ENCODE measurements at places on chromosomes 2 and 18. TPM values are rescaled to one million over a fixed set of nuclear protein-coding genes. Genes with fewer than 3 reads are reported as not detected.
A peak's percentile ranks its signal among the peaks of the same experiment; 100 is the strongest.

Gene RIOK3
- total RNA-seq: 63.4 TPM

Gene LRATD1
- not detected for total RNA-seq

Gene ZBTB14
- total RNA-seq: 22.5 TPM

Gene PDE11A
- not detected for total RNA-seq

Gene NPPC
- not detected for total RNA-seq

Gene MAP3K20
- total RNA-seq: 11.4 TPM

Gene GDF7
- not detected for total RNA-seq

Gene TMEM178A
- total RNA-seq: not detected

DNA sequence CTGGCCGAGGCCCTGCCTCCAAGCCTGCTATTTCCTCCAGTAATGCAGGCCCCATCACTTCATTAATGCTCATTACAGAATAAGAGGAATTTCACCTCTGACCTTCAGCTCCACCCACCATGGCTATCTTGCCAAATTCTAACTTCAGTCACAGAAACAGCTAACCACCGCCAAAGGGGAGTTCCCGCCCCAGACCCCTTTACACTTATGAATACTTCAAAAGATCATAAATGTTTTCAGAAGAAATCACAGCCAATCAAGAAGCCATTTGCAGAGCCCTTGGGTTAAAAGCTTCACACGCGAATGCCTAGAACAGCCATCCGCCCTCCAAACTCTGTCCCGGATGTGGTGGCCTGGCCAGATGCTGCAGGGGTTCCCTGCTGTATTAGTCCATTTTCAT lies 73.8 kb upstream of the TWIST2 start:
- no peaks in the 10 kb centered on the region for H3K36me3 ChIP-seq
- H3K27me3 ChIP-seq: peaks cover 11% of the 10 kb centered on the region
- no peak overlapping the region for H3K4me3 ChIP-seq
- no peaks in the 10 kb centered on the region for H3K4me1 ChIP-seq

DNA sequence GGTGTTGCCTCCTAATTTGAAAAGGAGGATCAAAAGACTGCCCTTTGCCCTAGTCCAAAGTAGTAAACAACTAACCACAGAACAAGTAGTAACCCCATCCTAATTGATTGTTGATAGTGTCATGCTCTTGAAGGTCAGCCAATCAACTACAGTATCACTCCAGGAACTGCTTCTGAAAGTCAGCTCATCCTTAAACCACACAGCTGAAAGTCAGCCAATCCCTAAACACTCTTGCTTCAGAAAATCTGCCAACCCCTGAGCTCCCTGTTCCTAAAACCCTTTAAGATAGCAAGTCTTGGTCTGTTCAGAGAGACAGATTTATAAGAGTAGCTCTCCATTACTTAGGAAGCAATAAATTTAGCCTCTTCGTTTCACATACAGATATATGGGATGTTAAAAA lies 51.6 kb upstream of the CPO start:
- no peak overlapping the region for H3K27ac ChIP-seq
- H3K27me3 ChIP-seq: no peaks in the 10 kb centered on the region
- H3K36me3 ChIP-seq: no peaks in the 10 kb centered on the region
- no peaks in the 10 kb centered on the region for H3K4me1 ChIP-seq
- no peak overlapping the region for H3K4me3 ChIP-seq

GRCh38 chr2:46717344-46718121 lies 198.1 kb downstream of the MCFD2 start:
- H3K4me3 ChIP-seq: no peak overlapping the region
- no peaks in the 10 kb centered on the region for H3K27me3 ChIP-seq
- H3K36me3 ChIP-seq: peaks cover 33% of the 10 kb centered on the region
- H3K4me1 ChIP-seq: peaks cover 9% of the 10 kb centered on the region
- no peak for DNase-seq

- peaks cover 12% of the 10 kb centered on the region for H3K4me1 ChIP-seq
- H3K4me3 ChIP-seq: no peak overlapping the region
- peaks cover 2% of the 10 kb centered on the region for H3K27me3 ChIP-seq
- no peak for DNase-seq
- H3K27ac ChIP-seq: no peak overlapping the region
Observed at GRCh38 chr2:989781-990467, 39.3 kb downstream of the SNTG2 start.

DNA sequence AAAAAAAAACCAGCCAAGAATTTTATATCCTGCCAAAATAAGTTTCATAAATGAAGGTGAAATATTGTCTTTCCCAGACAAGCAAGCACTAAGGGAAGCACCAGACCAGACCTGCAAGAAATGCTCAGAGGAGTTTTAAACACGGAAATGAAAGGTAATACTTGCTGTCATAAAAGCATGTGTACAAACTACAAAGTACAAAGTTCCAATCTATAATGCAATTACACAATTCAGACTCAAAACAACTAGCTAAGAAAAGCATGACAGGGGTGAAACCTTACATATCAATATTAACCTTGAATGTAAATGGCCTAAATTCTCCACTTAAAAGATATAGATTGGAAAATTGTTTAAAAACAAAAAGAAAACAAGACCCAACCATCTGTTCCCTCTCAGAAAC lies 45.0 kb upstream of the ASXL3 start:
- DNase-seq: no peak
- no peaks in the 10 kb centered on the region for H3K27me3 ChIP-seq
- H3K36me3 ChIP-seq: no peaks in the 10 kb centered on the region
- no peak overlapping the region for H3K4me3 ChIP-seq

GRCh38 chr2:154142480-154142879 lies 270.8 kb downstream of the GALNT13 start:
- no peaks in the 10 kb centered on the region for H3K36me3 ChIP-seq
- no peak overlapping the region for H3K4me3 ChIP-seq
- no peaks in the 10 kb centered on the region for H3K4me1 ChIP-seq
- no peaks in the 10 kb centered on the region for H3K27me3 ChIP-seq
- no peak for DNase-seq
- no peak overlapping the region for H3K27ac ChIP-seq

DNA sequence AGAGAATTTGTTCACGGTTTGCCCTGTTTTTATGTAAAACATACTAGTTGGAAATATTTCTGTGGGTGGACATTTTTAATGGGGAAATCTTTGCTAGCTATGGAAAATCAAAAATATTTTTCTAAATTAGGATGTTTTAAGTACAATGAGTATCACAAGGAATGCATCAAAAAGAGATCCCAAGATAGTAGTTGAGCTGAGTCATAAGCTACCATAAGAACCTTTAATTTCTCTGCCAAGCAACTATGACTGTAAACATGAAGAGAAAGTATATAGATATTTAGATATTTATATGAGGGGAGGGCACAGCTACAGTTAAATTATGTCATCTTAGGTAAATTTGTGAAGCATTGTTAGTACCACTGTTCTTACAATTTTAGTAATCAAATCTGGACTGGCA lies 646.2 kb downstream of the XIRP2 start:
- H3K36me3 ChIP-seq: no peaks in the 10 kb centered on the region
- H3K4me3 ChIP-seq: no peak overlapping the region
- no peaks in the 10 kb centered on the region for H3K27me3 ChIP-seq
- H3K4me1 ChIP-seq: no peaks in the 10 kb centered on the region
- DNase-seq: no peak

DNA sequence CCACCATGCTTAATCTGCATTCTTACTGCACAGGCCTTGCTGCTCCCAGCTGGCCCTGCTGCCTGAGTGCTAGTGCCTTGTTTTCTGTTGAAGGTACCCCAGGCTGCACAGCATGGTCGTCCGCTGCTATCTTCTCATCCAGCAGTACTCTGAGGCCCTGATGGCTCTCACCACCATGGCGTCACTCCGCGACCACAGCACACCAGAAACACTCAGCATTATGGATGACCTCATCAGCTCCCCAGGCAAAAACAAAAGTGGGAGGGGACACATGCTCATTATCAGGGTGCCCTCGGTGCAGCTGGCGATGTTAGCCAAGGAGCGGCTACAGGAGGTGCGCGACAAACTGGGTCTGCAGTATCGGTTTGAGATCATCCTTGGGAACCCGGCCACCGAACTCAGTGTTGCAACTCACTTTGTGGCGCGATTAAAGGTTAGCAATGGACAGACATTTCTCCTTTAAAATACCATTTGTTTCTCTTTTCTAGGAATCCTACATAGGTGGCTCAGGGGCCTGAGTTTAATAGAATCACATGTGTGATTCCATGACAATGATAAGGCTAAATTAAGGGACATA lies 110.5 kb downstream of the ESCO1 start:
- no peaks in the 10 kb centered on the region for H3K36me3 ChIP-seq
- H3K27me3 ChIP-seq: peaks cover 10% of the 10 kb centered on the region
- H3K4me1 ChIP-seq: peaks cover 5% of the 10 kb centered on the region
- no peak overlapping the region for H3K27ac ChIP-seq
- no peak overlapping the region for H3K4me3 ChIP-seq

DNA sequence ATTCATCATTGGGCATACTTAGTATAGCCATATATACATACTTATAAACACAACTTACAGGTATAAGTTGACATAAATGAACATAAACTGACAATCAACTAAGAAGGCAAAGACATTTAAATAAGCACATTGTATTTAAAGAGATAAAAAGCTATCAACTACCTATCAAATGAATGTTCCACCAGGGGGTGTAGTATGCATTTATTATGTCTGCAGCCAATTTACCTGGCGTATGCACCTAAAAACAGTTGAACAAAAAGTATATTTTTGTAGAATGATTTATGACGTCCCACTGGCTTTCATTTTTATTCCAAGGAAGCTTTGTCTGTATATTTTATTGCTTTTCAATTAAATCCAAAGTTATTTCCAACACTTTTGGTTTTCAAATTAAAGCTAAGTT lies 323.5 kb downstream of the AFF3 start:
- no peak overlapping the region for H3K27ac ChIP-seq
- no peaks in the 10 kb centered on the region for H3K4me1 ChIP-seq
- no peak for DNase-seq
- no peak overlapping the region for H3K4me3 ChIP-seq

DNA sequence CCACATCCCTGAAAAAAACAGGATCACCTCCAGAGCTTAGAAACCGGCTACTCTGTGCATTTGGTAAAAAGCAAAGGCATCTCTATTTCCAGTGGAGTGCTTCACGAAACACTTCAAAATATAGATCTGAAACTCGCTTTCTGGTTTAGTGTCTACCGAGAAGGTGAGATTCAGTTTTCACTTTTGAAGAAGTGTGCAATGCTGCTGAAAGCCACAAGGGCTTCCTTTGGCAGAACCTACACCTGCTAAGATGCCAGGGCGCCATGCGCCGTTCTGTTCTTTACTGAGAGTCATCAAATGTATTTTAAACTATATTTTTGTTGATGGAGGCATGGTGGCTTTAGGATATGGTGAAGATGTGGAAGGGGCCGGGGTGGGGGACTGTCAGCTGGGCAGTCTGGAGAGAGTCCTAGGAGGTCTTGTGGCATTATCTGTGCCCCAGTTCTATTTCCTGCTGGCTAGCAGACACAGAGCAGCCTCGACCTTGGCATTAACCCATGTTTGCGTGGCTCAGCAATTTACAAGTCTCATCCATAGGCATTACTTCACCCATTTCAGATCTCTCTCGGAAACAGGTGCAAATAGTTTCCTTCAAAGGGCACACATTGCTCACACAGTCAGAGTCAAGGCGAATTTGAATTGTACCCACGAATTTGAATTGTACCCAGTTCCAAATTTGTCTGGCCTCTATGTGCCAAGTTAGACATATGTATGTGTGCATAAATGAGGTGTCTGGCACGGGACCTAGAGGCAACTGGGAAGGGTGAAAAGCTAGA lies 46.7 kb upstream of the KCNF1 start:
- peak; percentile 51 for DNase-seq
- H3K36me3 ChIP-seq: no peaks in the 10 kb centered on the region
- no peak overlapping the region for H3K4me3 ChIP-seq
- H3K27ac ChIP-seq: no peak overlapping the region

GRCh38 chr2:17479875-17480274 lies 38.4 kb downstream of the RAD51AP2 start:
- no peak overlapping the region for H3K27ac ChIP-seq
- H3K4me3 ChIP-seq: no peak overlapping the region
- no peaks in the 10 kb centered on the region for H3K4me1 ChIP-seq
- H3K27me3 ChIP-seq: no peaks in the 10 kb centered on the region
- no peaks in the 10 kb centered on the region for H3K36me3 ChIP-seq

DNA sequence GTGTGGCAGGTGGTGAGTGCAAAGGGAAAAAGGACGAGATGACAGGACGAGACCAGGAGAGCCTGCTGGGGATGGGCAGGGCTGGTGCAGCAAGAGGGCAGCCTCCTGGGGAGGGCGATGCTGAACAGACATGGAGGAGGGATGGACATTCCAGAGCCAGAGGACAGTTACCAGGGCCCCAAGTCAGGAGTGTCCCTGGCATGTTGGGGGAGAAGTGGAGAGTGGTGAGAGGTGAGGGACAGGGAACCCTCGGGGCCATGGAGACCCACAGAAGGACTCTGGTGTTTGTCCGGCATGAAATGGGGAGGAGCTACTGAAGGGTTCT lies 19.0 kb downstream of the MTERF4 start:
- no peaks in the 10 kb centered on the region for H3K4me1 ChIP-seq
- no peaks in the 10 kb centered on the region for H3K27me3 ChIP-seq
- peaks cover 15% of the 10 kb centered on the region for H3K36me3 ChIP-seq

DNA sequence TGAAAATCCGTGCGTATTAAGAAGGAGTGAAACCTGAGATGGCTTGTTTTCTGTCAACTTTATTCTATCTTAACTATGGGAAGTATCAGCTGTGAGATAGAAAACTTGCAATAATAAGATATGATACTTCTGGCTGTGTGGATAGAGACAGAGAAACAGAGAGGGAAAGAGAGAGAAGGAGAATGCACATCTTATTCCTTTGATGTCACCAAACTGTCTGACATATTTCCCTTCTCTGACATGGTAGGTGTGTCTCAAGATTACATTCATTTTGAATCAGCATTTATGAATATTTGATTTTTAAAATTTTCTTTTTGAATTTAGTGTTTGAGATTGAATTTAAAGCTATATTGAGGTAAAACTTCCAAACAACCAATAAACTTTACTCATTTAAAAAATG lies 69.4 kb downstream of the CDC42EP3 start:
- no peak overlapping the region for H3K27ac ChIP-seq
- no peak for DNase-seq
- no peaks in the 10 kb centered on the region for H3K27me3 ChIP-seq
- peaks cover 53% of the 10 kb centered on the region for H3K4me1 ChIP-seq
- peak overlapping the region; percentile 39 for H3K4me3 ChIP-seq

DNA sequence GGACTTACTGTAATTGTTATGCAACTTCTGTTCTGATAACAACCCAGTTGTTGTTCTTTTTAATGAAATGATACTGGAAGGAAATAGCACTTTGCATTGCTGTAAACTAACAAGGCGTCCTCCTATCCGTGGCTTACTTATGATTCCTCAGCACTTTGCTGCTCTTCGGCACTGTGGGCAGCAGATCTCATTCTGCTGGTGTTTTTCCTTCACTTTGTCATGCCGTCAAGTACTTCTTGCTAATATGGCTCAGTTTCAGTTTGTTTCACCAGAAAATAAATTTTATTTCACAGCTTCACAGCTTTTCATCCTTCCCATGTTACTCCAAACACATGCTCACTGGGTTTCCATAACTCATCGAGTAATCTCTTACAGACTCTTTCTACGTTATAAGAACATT lies 289.3 kb downstream of the MEIS1 start:
- no peaks in the 10 kb centered on the region for H3K27me3 ChIP-seq
- H3K4me1 ChIP-seq: no peaks in the 10 kb centered on the region
- no peaks in the 10 kb centered on the region for H3K36me3 ChIP-seq
- no peak for DNase-seq

DNA sequence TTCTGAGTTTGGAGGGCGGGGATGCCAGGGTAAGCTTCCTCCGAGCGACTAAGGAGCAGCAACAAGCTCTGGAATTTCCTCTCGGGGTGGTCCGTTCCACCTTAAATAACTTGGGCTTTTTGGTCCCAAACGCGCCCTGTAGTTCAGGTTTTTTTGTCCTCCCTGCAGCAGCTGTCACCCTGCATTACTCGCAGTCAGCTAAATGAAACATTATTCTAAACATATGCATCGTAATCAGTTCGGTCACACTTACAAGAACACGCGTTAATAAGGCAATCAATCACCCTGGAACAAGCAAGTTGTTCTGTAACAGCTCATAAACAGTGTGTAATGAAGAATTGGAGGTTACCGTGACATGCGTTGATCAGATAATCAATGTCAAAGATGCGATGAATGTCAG lies 8.3 kb downstream of the EVX2 start:
- DNase-seq: no peak
- H3K36me3 ChIP-seq: peaks cover 3% of the 10 kb centered on the region
- H3K4me3 ChIP-seq: no peak overlapping the region
- H3K4me1 ChIP-seq: peaks cover 6% of the 10 kb centered on the region

Data from activated CD8-positive, alpha-beta memory T cell treated with anti-CD3 and anti-CD28 coated beads, Interleukin-2, amount 10 ng/mL, durations not matched to agents 7 days and 5 days (primary cell).